Activated B cell treated with CpG ODN at 0.5 μM for 24 hours (primary cell): ENCODE measurements at places on chromosomes 1 and 21.

DNA sequence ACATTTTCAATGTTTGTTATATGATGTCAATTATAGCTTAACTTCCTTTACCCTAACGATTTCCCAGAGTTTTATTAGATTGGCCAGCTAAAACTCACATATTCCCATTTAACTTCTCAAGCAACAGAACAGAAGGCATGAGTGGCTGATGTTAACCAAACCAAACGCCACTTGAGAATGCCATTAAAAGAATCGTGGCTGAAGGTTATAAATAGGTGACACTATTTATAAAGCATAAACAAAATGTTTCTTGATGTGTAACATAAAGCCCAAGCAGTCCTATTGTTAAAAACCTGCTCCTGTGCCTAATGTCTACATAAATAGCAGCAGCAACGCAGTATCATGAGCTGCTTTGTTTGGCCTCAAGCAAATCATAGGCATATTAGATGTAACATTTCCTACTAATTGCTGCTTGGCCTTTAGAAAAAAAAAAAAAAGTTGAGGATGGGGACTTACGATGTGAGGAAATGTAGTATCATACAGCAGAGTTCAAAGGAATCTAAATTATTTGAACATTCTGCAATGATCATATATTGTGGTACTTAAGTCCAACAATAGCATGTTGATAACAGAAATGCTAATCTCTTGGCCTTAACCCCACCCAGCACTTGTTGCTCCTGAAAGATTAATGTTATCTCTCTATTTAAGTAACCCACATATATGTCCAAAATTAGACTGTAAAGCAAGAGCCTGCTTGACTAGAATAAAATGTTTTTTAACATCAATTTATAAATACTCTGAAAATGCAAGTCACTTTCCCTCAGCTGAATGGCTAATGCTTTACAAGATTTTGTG is 106.0 kb downstream of the ESRRG start:
- no peak overlapping the region for H3K4me3 ChIP-seq
- DNase-seq = no peak
- no peaks in the 10 kb centered on the region for H3K36me3 ChIP-seq
- H3K27me3 ChIP-seq = no peaks in the 10 kb centered on the region

- H3K4me1 ChIP-seq = peaks cover 21% of the 10 kb centered on the region
- H3K4me3 ChIP-seq = no peak overlapping the region
- no peak for DNase-seq
- no peaks in the 10 kb centered on the region for H3K36me3 ChIP-seq
- H3K27ac ChIP-seq = no peak overlapping the region
Observed at GRCh38 chr1:15151377-15151806, 2.2 kb upstream of the TMEM51 start.

- no peaks in the 10 kb centered on the region for H3K4me1 ChIP-seq
- no peak overlapping the region for H3K27ac ChIP-seq
- H3K36me3 ChIP-seq = no peaks in the 10 kb centered on the region
- H3K27me3 ChIP-seq = peaks cover 11% of the 10 kb centered on the region
- no peak overlapping the region for H3K4me3 ChIP-seq
- DNase-seq = no peak
Observed at GRCh38 chr1:94872771-94873495, 52.8 kb downstream of the SLC44A3 start.

DNA sequence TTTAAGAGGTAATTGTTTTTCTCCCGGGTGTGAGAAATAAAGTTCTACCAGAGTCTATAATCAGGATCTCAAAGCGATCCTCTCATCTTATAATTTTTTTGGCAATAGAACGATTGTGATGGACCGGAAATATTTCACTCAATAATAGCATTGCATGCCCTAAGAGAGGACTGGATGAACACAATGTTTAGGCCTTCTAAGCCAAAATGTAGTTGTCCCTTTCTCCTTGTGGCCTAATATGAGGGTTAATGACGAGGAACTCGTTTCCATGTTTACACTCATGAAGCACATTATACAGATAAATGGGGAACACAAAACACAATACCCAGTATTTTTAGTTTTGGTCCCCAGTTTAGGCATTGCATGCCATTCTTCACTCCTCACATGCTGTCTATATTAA is 5.9 kb downstream of the TBX15 start:
- H3K27ac ChIP-seq = no peak overlapping the region
- peaks cover 77% of the 10 kb centered on the region for H3K27me3 ChIP-seq
- no peak overlapping the region for H3K4me3 ChIP-seq
- no peak for DNase-seq
- H3K36me3 ChIP-seq = no peaks in the 10 kb centered on the region

DNA sequence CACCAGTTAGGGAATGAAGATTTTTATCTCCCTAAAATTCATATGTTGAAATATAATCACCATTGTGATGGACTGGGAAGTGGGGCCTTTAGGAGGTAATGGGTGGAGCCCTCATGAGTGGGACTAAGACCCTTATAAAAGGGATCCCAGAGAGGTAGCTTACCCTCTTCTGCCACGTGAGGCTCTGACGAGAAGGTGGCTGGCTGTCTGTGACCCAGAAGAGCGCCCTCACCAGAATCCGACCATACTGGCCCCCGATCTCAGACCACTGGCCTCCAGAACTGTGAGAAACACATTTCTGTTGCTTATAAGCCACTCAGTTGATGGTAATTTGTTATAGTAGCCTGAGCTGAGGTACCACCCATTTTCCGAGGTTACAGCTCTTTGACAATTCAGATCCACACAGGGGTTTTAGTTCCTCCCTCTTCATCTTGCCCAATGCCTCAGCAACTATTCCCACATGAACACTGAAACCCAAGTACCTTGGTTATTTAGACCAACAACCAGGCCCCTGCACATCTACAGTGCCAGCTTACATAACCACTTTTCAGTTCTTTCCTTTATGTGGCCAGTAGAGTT is 27.6 kb upstream of the HUNK start:
- H3K4me3 ChIP-seq = no peak overlapping the region
- H3K27me3 ChIP-seq = peaks cover 26% of the 10 kb centered on the region
- DNase-seq = no peak
- H3K4me1 ChIP-seq = no peaks in the 10 kb centered on the region
- no peaks in the 10 kb centered on the region for H3K36me3 ChIP-seq

DNA sequence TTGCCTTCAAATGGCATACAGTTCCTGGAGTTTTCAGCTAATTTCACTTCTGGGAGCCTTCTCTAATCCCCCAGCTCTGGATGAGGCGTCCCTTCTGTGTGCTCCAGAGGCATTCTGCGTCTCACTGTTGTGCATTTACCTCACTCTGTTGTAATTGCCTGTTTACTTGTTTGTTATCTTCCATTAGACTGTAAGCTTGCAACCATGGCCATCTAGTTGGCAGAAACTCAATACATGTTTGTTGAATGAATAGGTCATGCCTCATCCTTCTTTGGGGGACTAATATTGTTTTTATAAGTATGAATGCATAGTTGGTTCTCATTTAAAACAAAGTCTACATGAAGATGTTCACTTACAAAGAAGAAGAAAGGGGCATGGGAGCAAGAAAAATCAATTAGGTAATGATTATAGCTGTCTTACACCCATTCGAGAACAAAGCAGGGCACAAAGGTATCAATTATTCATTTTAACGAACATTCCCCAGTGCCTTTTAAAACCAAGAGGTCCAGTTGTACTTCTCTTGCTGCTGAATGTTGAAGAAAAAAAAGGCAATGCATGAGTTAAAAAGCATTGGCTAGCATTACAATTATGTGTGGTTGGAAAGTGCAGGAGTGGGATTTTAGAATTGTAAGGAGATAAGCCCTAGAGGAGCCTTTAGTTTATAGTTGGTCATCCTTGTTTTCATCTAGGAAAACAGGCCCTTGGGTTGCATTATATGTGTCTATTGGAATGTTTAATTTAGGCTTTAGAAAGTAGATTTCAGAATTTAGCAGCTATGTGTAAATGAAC is 6.0 kb downstream of the RGL1 start:
- no peaks in the 10 kb centered on the region for H3K4me1 ChIP-seq
- no peak for DNase-seq
- no peak overlapping the region for H3K4me3 ChIP-seq
- no peaks in the 10 kb centered on the region for H3K36me3 ChIP-seq
- peaks cover 17% of the 10 kb centered on the region for H3K27me3 ChIP-seq

DNA sequence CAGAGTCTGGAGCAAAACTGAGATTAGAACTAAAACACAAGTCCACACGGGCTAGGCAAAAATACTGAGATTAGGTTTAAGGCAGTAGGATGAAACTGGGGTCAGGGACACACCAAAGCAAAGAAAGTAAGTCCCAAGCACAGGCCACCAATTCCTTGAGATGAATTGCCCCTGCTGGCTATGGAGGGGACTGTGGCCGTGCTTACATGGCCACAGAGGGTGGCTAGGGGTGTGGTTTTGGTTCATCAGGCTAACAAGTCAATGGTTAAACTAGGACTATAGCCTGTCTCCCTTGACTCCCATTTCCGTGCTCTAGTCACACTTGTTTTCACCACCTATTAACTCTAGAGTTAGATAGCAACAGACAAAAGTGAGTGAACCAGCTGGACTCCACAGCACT is 394.8 kb downstream of the PBX1 start:
- H3K4me1 ChIP-seq = no peaks in the 10 kb centered on the region
- H3K27me3 ChIP-seq = no peaks in the 10 kb centered on the region
- no peak overlapping the region for H3K27ac ChIP-seq
- DNase-seq = no peak

DNA sequence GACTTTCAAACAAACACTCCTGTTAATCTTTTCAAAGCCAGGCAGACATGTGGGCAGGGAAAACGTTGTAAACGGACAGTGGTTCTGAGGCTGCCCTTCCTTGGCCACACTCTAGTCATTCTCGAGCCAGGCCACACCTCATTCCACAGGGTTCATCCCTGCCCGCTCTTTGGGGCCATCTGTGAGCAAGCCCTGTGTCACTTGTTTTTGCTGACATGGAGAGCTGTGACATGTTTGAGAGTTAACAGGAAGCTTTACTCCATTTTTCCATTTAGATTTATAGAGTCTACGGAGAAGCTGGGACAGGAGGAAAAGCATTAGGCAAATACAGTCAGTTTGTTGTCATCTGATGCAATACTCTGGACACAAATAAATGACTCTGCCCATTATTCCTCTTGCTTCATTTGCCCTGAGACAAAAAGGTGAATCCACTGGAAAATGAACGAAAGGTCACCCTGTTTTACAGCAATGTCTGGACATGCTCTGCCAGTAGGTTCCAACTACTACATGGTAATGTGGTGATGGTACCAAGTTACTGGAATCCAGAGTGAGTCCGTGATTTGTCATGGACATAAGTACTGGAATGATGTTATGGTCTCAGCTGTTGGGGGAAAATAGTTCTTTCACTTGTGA is 126.9 kb downstream of the CLIC6 start:
- no peaks in the 10 kb centered on the region for H3K27me3 ChIP-seq
- H3K4me3 ChIP-seq = no peak overlapping the region
- H3K36me3 ChIP-seq = peaks cover 78% of the 10 kb centered on the region
- DNase-seq = no peak
- no peak overlapping the region for H3K27ac ChIP-seq

DNA sequence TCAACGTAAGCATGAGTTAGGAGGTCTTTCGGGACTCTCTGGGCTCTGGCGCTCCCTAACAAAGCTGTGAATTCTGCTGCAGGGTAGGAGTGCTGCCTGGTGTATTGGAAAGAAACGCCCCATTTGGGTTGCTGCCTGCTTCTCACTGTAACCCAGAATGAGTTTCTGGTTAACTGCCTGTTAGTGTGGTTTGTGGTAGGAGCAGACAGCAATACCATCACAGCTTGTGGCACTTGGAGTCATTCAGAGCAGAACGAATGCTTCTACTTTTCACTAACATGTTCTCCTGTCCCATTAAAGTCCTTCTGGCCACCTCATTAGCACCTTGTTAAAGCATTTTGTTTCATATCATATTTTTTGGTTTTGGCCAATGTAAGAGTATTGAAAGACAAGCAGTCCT is 18.1 kb downstream of the MAP3K7CL start:
- peaks cover 5% of the 10 kb centered on the region for H3K4me1 ChIP-seq
- H3K36me3 ChIP-seq = peaks cover 13% of the 10 kb centered on the region
- no peak overlapping the region for H3K4me3 ChIP-seq
- H3K27me3 ChIP-seq = no peaks in the 10 kb centered on the region

DNA sequence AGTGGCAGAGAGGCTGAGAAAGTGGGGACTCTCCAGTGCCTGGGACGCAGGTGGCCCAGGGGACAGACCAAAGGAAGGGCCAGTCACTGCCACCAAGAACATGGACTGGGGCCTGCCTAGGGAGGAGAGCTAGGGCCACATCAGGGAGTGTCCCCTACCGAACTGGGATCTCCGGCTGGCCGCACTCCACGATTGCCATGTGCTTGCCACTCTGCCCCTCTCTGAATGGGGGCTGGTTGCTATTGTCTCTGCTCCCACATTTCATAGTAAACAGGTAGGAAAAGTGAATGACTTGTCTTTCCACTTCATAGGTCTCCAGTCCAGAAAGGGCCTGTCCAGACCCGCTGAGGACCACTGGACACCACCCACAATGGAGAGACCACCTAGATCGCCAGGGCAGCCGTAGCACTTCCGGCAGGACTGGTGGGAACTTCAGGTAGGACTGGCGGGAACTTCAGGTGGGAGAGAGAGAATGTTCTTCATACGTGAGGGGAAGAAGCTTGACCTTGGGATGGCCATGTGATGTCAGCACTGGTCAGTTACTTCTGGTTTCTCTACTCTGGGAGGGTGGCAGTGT is 55.2 kb upstream of the PDE9A start:
- DNase-seq = no peak
- H3K36me3 ChIP-seq = no peaks in the 10 kb centered on the region
- no peak overlapping the region for H3K27ac ChIP-seq
- H3K27me3 ChIP-seq = peaks cover 27% of the 10 kb centered on the region

DNA sequence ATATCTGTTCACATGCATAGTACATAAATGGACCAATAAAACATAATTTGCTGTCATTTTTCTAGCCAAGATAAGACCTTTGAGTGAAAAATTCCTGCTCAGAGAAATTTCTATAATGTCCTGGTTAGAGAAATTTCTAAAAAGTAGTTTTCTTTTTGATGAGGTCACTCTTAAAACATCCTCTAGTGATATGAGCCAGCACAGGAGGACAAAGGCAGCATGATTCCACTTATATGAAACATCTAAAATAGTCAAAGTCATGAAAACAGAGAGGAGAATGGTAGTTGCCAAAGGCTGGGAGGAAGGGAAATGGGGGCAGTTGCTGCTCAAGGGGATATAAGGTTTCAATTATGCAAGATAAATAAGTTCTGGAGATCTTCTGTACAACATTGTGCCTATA is 239.4 kb downstream of the BACH1 start:
- no peaks in the 10 kb centered on the region for H3K27me3 ChIP-seq
- H3K36me3 ChIP-seq = peaks cover 10% of the 10 kb centered on the region
- H3K27ac ChIP-seq = no peak overlapping the region
- DNase-seq = no peak
- no peak overlapping the region for H3K4me3 ChIP-seq

- H3K4me3 ChIP-seq = peak overlapping the region; percentile 69
- H3K27ac ChIP-seq = peak overlapping the region; percentile 87
- no peak for DNase-seq
- H3K27me3 ChIP-seq = no peaks in the 10 kb centered on the region
Observed at GRCh38 chr1:66438501-66438900, 95.5 kb upstream of the SGIP1 start.
